ENCODE measurements at places on chromosomes 16 and 17.
A peak's percentile ranks its signal among the peaks of the same experiment; 100 is the strongest.

- DNase-seq = no peak
Measured at GRCh38 chr17:4476511-4477070, 22.1 kb upstream of the SPNS2 start.

DNA sequence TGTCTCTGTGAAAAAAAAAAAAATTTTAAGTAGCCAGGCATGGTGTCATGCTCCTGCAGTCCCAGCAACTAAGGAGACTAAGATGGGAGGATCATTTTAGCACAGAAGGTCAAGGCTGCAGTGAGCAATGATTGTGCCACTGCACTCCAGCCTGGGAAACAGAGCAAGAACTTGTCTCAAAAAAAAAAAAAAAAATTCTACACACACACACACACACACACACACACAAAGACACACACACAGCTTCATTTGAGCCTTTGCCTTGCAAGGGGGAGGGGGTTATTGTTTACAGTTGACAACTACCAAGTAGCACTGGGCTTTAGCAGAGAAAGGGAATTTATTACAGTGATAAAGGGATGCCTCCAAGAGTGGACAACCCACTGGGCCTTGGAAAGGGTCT is 4.9 kb upstream of the POLR3E start:
- no peak for DNase-seq

- no peak for DNase-seq
Measured at GRCh38 chr16:87335625-87336433, 18.6 kb upstream of the C16orf95 start.

- DNase-seq = no peak
Measured at GRCh38 chr17:46200197-46200596, 7.0 kb upstream of the KANSL1 start.

GRCh38 chr16:51431517-51432241 is 280.6 kb upstream of the SALL1 start:
- DNase-seq = peak; percentile 42

DNA sequence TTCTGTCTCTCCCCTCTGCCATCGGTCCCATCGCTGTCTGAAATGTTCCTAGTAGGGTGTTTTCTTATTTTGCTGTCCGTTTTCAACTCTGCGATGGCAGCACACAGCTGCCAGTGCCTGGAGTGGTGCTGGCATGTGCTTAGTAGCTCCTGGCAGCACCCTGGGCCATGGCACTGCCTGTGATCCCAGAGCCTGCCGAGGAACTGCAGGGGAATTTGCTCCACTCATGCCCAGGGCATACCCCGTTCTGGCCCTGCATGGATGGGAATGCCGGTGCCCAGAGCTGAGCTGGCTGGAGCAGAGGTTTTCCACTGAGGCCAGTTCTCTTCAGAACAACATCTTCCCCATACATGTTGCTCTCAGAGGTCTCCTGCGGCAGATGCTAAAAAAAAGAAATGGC is 43.1 kb downstream of the GPT2 start:
- DNase-seq = no peak

GRCh38 chr17:66727634-66728570 is 107.0 kb upstream of the CACNG5 start:
- peak; percentile 29 for DNase-seq

DNA sequence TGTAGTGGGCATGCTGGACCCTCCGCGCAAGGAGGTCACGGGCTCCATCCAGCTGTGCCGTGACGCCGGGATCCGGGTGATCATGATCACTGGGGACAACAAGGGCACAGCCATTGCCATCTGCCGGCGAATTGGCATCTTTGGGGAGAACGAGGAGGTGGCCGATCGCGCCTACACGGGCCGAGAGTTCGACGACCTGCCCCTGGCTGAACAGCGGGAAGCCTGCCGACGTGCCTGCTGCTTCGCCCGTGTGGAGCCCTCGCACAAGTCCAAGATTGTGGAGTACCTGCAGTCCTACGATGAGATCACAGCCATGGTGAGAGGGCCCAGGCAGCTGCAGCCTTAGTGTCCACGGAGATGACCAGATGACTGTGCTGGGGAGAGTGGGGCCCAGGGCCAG is 22.3 kb downstream of the ATP2A1 start:
- DNase-seq = no peak

- DNase-seq = no peak
Measured at GRCh38 chr17:60395508-60396065, 3.7 kb upstream of the USP32 start.

GRCh38 chr16:17845031-17845430 is 374.3 kb upstream of the XYLT1 start:
- no peak for DNase-seq

DNA sequence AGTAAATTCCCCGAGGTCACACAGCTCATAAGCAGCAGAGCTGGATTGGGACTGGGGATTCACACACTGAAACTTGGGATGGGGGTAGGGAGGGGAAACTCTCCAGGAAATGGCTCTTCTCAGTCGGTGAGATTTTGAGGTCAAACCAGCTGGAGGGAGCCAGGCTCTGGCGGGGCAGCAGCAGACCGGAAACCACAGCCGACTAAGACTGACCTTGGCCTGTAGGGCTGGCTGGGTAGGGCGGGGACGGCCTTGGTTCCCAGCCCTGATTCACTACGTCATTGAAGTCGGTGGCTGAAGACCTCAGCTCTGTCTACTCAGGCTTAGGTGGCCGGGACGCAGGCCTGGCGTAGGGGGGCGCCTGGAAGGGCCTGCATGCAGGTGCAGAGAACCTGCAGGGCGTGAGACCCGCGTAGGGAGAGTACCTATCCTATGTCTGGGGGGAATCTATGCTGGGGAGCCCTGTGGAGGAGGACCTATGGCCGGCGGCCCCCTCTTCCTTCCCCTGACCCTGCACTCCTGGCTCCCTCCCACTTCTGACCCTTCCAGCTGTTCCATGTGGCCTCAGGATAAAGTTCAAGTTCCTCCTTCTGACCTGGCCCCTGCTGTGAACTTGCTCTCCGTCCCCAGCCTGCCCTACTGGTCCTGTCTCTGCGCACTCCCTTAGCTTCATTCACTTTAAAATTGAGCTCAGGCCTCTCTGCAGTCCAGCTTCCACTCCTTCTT is 11.9 kb upstream of the SLC4A1 start:
- DNase-seq = peak; percentile 23

- peak; percentile 64 for DNase-seq
Measured at GRCh38 chr17:79400989-79401703, 209.7 kb downstream of the RBFOX3 start.

GRCh38 chr16:1096169-1097082 is at the start of gene C1QTNF8:
Gene C1QTNF8 (minus strand): TSS chr16:1096244. CDS start chr16:1094922, 1,322 bp downstream.
- DNase-seq = no peak

- DNase-seq = no peak
Measured at GRCh38 chr16:75787440-75787839, 61.1 kb upstream of the CPHXL start.

DNA sequence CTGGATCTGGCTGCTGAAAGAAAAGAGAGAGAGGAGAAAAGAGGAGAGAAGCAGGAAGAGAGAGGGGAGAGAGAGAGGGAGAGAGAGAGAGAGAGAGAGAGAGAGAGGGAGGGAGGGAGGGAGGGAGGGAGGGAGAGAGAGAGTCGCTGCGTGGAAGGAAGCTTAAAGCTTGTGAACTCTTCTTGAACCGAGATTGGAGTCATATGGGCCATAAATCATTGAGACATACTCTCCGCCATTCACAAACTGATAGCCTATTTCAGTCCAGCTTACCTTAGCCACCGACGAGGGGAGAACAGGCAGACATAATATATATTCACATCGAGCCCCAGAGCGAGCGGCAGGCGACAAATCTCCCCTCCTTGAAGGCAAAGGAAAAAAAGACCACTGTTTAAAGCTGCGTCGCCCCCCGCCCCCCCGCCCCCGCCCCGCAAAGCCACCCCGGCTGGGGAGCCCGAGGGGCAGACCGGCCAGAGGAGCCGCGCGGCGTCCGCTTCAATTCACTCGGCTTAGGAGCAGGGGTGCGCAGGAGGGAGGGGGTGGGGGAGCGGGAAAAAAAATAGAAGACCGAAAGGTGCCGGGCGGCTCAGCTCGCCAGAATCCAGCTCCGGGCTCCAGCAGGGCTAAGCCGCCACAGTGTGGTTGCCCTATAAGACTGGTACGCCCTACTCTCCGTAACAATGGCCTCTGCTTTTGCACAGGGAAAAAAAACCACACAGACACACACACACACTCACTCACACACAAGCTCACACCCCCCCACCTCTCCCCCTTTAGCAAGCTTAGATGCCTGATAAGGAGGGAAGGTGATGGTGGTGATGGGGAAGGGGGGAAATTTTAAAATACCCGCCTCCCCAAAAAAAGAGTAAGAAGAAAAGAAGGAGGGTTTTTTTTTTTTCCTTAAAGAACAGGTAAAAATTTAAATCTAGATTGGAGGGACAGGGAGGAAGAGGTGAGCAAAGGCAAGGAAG is 10.6 kb upstream of the HOXB2 start:
- DNase-seq = no peak

DNA sequence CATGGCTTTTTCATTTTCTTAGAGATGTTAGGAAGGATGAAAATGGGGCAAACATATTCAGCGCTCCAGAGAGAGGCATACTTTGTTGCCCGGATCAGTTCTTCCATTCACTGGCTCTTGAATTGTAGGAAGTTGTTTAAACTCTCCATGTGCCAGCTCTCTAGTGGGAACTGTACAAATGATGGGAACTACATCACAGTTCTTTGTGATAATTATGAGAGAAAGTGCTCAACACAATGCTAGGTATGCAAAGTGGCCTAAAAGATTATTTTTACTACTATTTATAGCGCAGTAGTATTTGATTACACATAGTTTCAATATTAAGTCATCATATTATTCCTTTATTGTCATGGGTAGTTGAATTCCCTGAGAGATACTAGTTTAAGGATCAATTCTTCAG is 268.5 kb downstream of the RBFOX1 start:
- DNase-seq = no peak

DNA sequence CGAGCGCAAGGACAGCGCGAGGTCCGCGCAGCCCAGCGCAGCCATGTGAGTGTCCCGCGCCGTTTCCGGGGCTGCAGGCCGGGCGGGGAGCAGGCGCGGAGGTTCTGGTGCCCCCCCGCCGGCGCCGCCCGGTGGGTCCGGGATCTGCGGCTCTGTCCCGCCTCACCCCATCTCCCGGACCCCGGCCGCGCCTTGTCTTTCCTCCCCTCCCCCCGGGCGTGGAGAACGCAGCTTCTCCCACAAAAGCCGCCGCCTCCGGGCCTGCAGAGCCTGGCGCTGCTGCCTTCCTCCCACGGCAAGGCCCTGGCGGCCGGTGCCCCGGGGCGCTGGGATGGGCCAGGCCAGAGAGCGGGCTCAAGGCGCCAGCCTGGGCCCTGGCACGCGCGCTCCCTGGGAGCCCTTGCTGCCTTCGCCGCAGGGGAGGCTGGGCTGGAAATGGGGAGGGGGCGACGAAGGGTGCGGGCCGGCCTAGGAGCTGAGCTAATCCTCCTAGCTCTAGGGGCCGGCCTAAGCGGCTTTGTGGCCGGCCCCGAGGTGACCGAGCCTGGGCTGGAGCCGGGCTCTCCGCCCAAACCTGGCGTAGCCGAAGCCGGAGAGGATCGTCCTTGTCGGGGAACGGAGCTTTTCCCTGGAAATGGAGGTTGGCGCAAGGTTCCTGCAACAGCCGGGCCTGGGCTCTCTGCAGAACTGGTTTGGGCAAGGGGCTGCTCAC is 397 bp downstream of the RIPOR1 start:
- peak; percentile 49 for DNase-seq

- DNase-seq = no peak
Measured at GRCh38 chr17:83055911-83056582, 23.4 kb upstream of the METRNL start.

DNA sequence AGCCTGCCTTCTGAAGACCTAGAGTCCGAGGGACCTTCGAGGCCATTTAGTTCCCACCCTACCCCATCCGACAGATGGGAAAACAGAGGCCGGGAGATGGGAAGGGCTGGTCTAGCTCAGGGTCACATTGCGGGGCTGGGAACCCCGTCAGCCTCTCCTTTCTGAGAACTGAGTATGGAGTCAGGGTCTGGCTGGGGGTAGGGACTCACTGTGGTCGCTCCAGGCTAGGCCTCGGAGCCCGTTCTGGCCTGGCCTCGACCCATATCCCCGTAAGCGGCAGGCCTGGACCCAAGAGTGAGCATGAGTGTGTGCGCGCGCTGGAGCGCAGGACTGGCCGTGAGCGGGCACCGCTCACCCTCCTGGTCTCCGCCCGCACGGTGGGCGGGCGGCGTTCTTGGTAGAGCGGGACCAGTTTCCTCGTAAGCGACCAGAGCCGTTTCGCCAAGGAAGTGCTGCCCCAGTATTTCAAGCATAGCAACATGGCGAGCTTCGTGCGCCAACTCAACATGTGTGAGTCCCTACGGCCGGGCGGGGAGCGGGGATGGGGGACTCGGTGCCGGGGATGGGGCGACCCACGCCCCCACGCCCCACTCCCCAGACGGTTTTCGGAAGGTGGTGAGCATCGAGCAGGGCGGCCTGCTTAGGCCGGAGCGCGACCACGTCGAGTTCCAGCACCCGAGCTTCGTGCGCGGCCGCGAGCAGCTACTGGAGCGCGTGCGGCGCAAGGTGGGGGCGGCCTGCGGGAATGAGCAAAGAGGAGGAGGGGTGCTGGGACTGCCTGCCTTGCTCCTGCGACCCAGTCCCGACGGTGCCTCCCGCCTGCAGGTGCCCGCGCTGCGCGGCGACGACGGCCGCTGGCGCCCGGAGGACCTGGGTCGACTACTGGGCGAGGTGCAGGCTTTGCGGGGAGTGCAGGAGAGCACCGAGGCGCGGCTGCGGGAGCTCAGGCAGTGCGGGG is 855 bp downstream of the HSF4 start:
- DNase-seq = no peak

DNA sequence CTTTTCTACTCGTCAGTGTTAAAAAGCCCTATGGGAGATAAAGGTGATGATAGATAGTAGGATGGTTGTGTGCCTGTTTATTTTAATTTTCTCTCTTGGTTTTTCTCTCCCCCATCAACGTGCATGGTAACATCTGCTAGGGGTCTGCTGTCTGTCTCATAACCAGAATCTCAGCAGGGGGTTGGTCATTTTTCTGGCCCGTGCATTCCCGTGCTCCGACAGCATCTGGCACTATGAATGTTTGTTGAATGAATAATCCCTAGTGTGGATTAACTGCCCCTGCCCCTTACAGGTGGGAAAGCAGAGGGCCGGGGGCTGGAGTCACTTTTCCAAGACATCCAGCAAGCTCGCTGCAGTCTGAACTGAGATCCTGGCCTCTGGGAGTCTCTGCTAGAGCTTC is 6.3 kb downstream of the CA5A start:
- no peak for DNase-seq

GRCh38 chr16:31253642-31254045 is 6.1 kb upstream of the ITGAM start:
- no peak for DNase-seq

DNA sequence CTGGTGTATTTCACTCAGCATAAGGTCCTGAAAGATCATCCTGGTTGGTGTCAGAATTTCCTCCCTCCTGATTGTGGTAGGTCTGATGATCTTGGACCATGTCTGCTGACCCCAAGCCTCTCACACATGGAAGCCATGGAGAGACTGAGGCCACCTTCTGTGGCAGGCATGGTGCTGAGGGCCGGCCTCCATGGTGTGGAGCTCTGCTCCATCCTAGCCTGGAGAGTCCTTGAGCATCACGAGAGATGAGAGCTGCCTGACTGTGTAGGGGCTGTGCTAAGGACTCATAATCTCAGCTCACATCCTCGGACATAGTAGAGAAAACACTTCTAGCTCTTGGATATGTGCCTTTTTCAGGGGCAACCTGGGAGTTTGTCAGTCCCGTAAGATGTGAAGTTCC is 40.6 kb downstream of the MPRIP start:
- no peak for DNase-seq
